LoVo (cell line): ENCODE measurements at places on chromosomes 5 and 9.

GRCh38 chr5:82640916-82641315 is 362.8 kb upstream of the RPS23 start:
- no peak for DNase-seq

DNA sequence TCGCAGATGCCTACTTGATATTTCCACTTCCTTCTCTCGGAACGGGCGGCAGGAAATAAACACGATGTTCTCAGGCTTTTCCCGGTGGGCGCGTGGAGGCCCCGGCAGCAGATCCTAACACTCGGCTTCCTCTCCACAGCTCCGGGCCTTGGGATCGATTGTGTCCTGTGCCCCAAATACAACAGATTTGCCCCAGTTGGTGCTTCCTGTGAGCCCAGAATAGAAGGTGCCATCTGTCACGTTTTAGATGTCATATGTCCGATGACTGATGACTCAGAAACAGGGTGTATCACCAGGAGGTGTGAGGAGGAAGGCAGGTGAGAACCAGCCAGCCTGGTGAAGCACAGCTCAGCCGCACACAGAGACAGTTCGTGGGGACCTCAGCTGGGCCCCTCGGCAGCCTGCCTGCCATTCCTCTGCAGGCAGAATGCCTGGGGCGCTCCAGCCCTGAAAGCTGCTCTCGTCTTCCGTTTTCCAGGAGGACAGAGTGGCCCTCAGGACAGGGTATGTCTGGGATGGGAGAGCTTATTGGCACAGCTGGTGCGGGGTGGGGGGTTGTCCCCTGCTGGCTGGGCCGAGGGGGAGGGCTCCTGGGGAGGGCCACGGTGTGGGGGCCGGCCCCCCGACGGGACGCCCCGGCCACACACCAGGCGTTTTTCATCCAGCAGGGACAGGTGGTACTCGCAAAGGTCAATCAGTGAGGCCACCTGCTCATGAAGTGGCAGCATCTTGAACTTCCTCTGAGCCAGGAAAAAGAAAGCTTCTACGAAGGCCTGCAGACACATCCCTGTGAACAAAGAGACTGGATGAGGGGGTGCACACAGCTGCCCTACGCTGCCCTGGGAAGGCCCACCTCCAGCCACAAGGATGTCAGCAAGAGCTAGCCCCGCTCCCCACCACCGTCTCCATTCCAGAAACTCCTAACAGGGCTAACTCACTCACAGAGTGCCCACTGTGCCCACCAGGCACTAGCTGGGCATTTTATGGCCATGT is 171.0 kb downstream of the DAB2IP start:
- DNase-seq = no peak

GRCh38 chr5:122954719-122955118 is 81.8 kb downstream of the PPIC start:
- no peak for DNase-seq

- no peak for DNase-seq
Measured at GRCh38 chr5:523441-524222, 617 bp downstream of the SLC9A3 start.

DNA sequence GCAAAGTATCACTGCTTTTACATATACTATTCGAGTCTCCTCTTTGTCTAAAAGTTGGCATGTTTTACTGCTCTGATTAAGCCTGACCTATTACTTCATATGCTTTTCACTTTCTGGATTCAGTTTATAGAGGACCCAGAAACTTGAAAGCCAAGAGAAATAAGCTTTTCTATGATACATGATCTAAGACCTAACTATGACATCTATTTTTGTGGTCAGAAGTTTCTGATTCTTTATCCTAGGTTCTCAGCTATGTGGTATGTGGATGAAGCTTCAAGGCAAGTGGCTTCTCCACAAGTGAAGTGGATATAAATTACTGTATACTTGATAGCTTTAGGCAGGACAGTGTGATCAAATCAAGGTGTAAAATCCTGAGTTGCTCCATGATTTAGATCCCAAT is 6.3 kb downstream of the EDIL3 start:
- DNase-seq = no peak

DNA sequence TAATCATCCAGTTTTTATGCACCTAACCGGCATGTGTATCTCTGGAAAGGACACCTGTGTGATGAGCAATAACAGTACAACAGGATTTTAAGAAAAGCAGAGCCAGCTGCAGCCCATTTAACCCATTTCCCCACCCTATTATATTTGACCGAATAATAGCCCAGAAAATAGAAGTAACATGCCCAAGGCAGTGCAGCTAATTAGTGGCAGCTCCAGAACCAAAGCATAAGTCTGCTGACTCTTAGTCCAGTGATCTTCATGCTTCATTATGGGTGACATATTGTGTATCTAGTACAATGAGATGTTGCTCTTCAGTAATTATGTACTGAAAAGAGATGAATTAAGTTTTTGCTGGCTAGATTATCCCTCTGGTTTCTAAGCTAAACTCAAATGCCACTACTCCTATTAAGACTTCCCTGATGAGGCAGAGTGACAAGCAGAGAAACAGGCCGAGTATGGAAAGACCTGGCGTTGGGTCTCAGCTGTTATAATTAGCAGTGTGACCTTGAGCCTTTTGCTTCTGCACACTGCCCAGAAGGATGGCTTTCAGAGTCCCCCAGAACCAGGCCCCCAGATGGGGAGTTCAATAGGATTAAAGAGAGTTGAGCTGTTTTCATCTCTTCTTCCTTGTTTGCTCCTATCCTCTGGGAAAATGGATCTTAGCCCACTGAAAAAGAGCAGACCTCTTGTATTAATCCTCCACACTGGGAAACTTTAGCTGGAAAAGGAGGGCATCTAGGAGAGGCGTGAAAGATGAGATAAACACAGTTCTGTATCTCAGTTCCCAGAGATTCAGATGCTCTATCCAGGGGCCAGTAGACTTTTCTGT is 10.8 kb upstream of the C1QTNF3 start:
- no peak for DNase-seq

- DNase-seq = no peak
Measured at GRCh38 chr5:22598796-22599195, 254.3 kb downstream of the CDH12 start.
